H9 (cell line): ENCODE measurements at places on chromosomes 7 and 10.

DNA sequence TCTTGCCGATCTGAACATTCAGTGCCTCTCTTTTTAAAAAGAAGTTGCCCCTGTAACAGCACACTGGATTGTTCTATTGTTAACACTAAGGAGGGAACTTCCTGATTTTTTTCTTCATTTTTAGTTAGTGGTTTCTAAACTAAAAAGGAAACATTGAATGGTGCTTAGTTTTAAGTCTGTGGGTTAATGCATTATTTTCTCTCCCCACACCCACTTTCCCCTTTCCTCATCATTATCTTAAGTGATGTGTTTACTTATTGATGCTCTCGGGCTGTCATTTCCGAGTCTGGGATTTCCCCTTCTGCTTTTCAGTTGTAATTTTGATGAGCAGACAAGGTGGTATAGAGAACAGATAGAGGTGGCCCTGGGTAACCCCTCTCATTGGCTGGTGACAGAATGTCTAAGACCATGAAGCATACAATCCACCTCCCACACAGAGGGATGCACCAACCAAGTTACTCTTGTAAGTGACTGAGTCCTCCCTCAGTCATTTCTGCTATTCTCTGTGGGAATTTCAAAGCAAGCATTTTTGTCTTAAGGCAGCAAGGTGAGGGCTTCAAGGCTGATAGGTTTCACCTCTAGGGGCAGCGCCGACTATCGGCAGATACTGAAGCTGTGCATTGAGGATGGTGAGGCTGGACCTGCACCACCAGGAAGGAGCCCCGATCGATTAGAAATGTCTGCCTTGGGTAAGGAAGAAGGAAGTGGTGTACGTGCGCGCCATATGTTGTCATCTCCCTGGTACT lies 49.5 kb downstream of the CHN2 start:
- DNase-seq, result peak; percentile 82

GRCh38 chr7:150322833-150323681 lies at the start of the genes ACTR3C and LRRC61:
Gene ACTR3C, minus strand, starts transcription at chr7:150323545. Its CDS starts 28,249 bp downstream, at chr7:150295296.
Gene LRRC61, plus strand, starts transcription at chr7:150323355. Its CDS starts 13,507 bp downstream, at chr7:150336862.
- peak; percentile 80 for DNase-seq

DNA sequence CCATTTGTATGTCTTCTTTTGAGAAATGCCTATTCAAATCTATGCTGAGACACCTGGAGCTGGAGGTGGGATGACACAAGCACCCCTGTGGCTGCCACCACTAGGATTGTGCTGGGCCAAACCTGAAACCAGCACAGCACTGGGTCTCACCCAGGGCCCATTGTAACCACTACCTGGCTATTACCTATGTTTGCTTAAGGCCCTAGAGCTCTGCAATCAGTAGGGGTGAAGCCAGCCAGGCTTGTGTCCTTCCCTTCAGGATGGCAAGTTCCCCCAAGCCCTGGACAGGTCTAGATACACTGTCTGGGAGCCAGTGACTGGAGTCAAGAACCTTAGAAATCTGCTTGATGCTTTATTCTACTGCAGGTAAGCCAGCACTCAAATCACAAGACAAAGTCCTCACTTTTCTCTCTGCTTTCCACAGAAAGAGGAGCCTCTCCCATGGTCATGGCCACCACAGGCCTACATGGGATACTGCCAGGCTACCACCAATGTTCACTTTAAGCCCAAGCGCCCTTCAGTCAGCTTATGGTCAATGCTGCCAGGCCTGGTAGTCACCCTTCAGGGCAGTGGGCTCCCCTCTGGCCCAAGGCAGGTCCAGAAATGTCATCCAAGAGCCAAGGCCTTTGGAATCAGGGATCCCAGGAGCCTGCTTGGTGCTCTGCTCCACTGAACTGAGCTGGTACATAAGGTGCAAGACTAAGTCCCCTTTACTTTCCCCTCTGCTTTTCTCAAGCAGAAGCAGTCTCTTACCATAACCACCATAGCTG lies 105.3 kb downstream of the BMS1 start:
- DNase-seq, result no peak

- DNase-seq, result no peak
Observed at GRCh38 chr7:121032645-121033460, 44.3 kb downstream of the CPED1 start.

DNA sequence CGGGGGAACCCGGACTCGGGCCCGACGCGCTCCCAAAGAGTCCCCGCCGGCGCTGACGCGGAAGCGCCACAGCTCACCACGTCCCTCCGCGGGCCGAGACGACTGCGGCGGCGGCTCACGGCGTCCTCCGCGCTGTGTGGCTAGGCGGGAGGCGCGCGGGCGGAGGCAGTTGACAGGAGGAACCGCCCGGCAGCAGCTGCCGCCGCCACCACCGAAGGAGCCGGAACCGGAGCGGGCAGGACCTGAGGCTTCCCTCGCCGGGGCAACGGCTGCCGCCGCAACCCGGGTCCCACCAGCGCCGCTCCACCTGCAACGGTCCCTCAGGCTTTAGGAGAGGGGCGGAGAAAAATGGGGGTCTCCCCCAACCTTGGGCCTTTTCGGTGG lies 334 bp downstream of the ZNF800 start:
- DNase-seq, result no peak

DNA sequence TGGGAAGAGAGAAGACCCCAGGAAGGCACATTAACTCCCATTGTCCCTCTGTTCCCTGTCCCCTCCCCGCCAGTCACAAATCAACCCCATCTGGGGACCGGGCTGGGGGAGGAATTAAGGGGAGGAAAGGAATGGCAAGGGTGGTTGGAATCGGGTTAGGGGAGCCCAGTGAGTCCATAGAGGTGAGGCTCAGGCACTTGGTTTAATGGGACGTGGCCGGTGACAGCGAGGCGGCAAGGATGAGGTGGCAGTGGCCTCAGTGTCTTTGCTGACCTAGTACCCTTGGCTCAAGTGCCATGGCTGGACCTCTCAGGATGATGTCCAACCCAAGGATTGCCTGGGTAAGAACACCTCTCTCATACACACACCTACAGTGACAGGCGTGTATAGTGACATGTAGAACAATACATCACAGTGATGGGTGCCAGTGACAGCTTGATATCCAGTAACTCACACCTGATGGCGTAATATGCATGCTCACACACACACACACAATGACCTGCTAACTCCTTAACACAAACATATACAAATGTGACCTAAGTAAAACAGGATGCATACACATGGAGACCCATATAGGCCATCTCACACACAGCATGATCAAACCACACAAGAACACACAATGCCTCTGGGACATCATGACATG lies 12.3 kb downstream of the KCNIP2 start:
- no peak for DNase-seq

DNA sequence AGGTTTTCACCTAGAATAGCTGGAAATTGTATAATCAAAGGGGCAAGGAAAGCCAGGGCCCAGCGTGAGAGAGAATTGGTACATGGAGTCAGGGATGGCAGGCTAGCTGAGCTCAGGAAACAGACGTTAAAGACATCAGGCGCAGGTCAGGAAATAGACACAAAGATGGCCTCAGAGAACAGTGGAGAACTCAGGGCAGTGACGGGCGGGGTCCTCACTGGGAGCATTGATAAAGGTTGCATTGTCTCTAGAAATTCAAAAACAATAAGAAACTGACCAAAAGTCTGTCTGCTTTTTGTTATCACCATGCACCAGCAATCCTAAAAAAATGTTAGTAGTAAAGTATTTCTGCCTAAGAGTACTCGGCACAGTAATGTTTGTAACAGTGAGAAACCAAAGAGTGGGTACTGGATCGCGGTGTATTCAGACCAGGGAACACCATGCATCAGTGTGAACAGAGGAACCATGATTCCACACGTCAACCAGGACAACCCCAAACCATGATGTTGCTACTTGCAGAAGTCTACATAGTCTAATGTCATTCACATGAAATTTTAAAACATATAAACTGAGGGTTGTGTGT lies 81.9 kb upstream of the AUTS2 start:
- DNase-seq, result no peak

DNA sequence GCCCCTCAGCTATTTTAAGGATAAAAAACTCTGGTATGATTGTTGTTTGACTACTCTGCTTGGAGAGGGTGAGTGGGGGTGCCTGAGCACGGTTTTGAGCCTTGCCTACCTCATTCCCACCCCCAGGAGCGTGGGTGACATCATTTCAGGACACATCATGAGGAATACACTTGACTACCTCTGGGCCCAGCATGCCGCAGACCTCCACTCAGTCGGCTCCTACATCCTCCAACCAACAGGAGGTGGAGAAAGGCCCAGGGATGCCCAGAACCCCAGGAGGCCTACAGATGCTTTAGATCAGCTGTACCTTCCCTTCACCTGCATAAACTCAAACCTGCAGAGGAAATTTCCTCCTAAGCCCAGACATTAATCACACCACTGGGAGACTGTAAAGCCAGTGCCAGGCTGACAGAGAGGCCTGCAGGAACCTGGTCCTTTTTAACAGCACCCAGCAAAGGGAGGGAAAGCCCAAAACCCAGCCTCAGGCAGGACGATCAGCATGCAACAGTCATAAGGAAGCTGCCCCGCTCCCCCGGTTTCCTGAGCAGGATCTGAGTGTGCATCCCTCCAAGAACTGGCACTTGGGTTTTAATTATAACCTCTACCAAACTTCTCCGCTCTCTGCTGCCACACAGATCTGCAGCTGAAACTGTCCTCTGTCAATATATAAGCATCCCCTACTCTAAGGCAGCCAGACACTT lies 61.7 kb upstream of the ZNRF2 start:
- DNase-seq, result no peak

- no peak for DNase-seq
Observed at GRCh38 chr7:24422441-24423010, 138.5 kb downstream of the NPY start.

- no peak for DNase-seq
Observed at GRCh38 chr7:87341441-87341840, 4.0 kb upstream of the CROT start.

DNA sequence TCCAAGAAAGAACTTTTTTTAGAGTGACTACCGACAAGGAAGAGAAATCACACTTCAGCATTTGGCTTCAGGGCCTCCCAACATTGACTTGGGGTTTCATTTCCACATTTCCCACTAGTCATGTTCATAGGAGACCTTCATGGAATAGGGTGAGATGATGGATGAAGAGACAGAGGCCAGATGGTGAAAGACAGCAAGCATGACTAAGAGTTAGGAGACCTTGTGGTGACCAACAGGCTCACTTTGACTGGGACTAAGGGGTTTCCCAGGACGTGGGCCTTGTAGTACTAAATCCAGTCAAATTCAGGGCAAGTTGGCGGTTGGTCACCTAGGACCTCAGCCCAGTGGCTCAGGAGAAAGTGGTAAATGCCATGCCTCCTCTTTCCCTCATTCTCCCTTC lies 3.0 kb upstream of the GIMAP5 start:
- no peak for DNase-seq

- DNase-seq, result no peak
Observed at GRCh38 chr10:71753091-71753959, 20.0 kb downstream of the VSIR start.

- DNase-seq, result no peak
Observed at GRCh38 chr10:61477451-61477850, 24.3 kb upstream of the TMEM26 start.

DNA sequence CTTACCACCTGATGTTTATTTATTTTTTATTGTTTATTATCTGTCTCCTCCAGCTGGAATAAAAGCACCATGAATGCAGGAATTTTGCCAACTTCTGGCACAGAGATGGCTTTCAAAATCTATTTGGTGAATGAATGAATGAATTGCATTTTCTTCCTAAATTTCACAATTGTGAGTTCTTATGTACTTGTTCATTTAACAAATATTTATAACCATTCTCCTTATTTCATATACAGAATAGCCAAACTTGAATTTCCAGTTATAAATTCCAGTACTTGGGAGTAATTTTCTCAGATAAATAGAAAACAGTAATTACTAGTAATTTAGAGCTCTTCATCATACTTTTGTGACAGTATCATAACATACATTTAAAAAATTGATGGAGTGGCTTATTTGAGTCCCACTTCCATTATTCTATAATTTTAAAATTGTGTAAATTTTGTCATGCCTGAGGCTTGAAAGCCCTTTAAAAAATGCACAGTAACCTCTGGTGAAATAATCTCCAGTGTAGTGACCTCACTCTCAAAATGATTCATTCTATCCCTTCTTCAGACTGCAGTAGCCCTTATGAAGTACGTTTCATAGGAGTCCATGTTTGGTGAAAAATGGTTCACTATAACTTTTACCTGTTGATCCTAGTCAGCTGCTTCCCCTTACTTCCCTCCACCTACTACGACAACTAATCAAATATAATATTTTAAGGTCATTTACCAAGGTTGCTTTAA lies 40.0 kb upstream of the SRI start:
- no peak for DNase-seq

GRCh38 chr10:393787-394438 lies 258.7 kb downstream of the ZMYND11 start:
- no peak for DNase-seq

DNA sequence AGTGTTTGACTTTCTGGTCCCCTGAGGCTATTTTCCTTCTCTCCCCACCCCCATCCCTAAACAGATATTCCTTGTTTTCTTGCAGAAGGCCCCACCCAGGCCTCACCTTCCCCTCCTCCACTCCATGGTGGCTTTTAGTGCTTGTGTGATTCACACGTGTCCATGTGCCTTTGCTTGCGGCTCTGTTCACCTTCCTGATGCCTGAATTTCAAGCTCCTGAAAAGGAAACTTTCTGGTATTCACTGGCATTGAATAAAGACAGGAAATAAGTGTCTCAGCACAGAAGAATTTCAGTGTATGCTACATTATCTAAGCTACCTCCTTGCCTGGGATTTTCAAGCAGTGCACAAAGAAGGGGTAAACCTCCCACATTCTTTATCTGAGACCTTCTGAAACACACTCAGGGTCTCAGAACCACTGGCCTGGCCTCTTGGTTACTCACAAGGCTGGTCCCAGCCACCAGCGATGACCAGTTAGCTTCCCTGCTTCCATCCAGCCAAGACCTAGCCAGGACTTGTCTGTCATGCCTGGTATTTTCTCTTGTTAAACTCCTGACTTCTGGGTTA lies 17.2 kb upstream of the UBE2H start:
- DNase-seq, result no peak

- no peak for DNase-seq
Observed at GRCh38 chr10:72414642-72415041, 59.9 kb upstream of the DNAJB12 start.

DNA sequence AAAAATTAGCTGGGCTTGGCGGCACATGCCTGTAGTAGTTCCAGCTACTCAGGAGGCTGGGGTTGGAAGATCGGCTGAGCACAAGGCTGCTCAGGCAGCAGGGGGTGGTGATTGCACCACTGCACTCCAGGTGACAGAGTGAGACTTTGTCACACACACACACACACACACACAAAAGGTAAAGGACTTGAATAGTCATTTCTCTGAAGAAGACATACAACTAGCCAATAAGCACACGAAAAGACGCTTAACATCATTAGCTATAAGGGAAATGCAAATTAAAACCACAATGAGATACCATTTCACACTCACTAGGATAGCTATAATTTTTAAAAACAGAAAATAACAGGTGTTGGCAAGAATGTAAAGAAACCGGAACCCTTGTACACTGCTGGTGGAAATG lies 48.6 kb downstream of the HIP1 start:
- no peak for DNase-seq
